ENCODE measurements at places on chromosomes 2 and 18.

- DNase-seq, result no peak
Measured at GRCh38 chr2:147440734-147441133, 404.1 kb upstream of the ACVR2A start.

GRCh38 chr2:70627211-70627898, 73.7 kb upstream of the TGFA start:
- no peak for DNase-seq

DNA sequence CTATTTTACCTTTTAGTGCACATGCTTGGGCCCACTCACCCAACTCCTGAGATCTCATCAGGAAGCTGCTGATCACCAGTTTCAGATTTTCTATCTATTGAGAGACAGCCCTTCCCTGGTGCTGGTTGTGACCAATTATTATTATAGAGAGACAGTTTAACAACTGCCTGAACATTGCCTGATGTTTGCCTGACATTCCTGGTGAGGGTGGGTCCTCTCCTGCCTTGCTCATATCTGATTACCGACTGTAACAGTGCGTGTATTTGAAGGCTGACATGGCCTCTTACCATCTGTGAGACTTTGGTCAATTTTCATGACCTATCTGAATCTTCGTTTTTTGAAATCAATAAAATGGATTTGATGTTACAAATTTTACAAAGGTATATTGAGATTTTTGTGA, 39.0 kb downstream of the FAM171B start:
- no peak for DNase-seq

- DNase-seq, result no peak
Measured at GRCh38 chr18:77162580-77162979, 30.0 kb upstream of the MBP start.

- DNase-seq, result no peak
Measured at GRCh38 chr2:69644506-69644979, 1.0 kb upstream of the AAK1 start.

GRCh38 chr2:218291318-218292047, 820 bp downstream of the TMBIM1 start:
- no peak for DNase-seq

DNA sequence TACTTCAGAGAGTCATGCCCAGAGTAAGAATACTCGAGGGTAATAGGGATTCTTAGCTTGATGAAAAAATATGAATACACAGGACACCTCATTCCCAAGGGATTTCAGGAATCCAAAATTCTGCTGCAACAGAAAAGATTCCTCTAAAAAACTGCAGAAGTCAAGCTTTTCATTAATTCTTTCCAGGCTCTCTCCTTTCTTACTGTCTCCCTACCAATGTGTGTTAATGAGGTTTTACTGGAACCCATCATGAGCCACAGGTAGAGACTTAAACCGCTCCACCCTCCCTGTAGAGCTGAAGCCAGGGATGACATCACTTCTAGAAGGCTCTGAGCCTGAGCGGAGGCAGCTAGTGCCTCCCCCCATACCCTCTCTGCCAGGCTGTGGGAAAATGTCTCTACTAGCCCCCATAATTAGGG, 3.4 kb downstream of the SDC1 start:
- no peak for DNase-seq

All from CD4-positive, alpha-beta memory T cell (primary cell).